Iris pigment epithelial cell (primary cell): ENCODE measurements at places on chromosomes 13 and 19.

DNA sequence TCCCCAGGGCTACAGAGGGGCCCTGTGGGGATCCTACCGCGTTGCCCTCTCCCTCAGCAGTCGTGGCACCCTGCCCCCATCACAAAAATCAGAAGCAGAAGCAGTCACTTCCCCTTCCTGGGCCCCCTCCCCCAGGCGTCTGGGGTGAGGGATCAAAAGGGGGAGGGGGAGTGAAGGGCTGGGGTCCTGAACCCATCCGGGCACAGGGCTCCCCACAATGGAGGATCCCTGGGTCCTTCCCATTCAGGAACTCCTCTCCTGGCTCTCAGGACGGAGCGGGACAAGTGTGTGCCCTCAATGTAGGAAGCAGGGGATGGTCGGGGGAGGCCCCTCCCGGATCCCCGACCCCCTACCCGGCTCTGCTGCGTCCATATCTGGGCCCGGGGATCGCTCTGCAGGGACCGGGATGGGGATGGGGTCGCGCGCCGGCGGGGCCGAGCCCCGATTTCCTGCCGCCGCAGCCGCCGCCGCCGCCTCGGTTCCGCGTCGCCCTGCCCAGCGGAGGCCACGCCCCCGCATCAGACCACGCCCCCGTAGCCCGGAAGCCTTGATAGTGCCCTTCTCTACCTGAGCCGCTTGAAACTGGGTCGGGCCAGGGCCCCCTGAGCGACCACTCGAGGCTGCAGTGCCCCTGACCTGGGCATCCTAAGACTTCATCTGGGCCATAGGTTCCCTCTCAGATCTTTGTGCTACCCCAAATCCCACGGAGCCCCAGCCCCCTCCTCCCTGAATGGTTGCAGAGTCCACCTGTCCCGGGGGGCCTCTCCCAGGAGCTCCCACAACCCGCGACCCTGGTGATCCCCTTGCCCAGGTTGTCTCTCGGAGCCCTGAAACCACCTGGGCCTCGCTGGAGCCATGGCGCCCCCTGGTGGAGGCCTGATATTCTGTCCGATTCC, at the start of gene GMIP:
GMIP (minus strand) TSS at position 500 of the 896 bp plus-strand sequence; CDS start at position 372, 128 bp downstream.
- peak; percentile 29 for DNase-seq

GRCh38 chr13:106562301-106562700, 5.6 kb downstream of the ARGLU1 start:
- DNase-seq = no peak

- peak; percentile 39 for DNase-seq
Measured at GRCh38 chr13:59744747-59745391, 418.9 kb downstream of the DIAPH3 start.

DNA sequence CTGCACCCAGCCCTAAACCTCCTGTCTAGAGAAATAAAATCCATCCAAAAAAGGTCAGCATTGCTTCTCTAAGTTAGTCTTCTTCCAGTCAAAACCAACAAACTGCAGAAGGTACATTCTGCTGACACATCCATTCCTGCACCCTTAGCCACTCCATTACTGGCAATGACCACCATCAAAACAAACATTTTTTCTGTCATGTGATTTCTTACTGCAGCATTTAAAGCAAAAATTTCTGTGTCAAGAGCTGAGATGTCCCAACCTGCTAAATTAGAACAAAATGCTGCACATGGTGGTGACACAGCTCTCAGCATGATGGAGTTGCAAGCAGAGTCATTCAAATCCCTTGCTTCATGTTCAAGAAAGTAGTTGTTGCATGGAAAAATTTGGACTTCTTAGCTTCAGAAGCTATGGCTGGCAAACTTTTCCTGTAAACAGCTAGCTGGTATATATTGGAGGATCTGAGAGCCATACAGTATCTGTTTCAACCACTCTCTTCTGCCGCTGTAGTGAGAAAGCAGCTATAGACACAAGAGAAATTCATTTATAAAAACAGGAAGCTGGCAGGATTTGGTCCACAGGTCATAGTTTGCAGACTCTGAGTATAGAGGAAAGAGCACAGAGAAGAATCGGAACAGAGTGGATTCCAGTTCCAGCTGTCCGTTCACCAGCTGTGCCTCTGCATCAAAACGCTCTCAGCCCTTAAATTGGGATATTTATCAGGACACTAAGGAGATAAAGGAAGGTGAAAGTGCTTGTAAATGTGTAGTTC, 17.4 kb downstream of the RUBCNL start:
- DNase-seq = peak; percentile 89

- DNase-seq = no peak
Measured at GRCh38 chr19:51531349-51532315, at the start of gene SIGLEC6. Gene SIGLEC6 (minus strand): TSS chr19:51531670. CDS start chr19:51531648, 22 bp downstream.

- no peak for DNase-seq
Measured at GRCh38 chr19:15126131-15126910, 19.1 kb downstream of the SYDE1 start.

GRCh38 chr19:28686756-28687155, 526.2 kb downstream of the UQCRFS1 start:
- DNase-seq = no peak

DNA sequence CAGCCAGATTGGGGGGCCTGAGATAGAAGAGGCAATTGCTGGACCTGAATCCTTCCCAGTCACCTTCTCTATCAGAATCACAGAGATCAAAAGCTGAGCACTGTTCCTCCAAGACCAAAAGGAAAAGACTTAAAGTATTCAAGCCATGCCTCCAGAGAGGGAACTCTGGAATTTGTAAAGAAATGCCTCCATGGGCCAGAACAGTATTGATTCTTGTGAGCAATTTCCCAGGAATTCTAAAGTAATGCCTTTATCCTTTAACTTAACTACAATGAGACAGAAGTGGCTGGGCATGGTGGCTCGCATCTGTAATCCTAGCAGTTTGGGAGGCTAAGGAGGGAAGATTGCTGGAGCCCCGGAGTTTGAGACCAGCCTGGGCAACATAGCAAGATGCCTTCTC, 148.8 kb downstream of the FLT1 start:
- DNase-seq = no peak

DNA sequence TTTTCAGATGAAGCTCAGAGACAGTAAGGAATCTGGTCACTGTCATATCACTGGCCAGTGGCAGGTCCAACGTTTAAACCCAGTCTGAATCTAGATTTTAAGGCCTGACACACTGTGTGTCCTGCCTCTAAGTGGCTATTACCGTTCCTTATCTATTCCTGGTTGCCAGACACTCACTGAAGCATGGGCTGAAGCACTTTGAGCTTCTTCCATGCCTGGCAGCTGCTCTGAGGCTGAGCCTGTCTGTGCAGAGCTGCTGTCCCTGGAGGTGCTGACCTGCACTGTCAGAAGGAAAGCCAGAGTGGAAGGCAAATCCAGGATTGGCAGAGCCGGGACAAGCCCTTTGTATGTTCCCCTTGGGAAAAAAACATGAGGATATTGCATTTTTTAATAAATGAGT, 109.2 kb upstream of the SLC7A1 start:
- peak; percentile 11 for DNase-seq

GRCh38 chr13:33057019-33057780, 41.0 kb downstream of the KL start:
- peak; percentile 36 for DNase-seq

- no peak for DNase-seq
Measured at GRCh38 chr19:44723299-44723951, 24.5 kb downstream of the CEACAM16 start.

GRCh38 chr13:48573213-48574007, 40.5 kb upstream of the RCBTB2 start:
- DNase-seq = no peak

GRCh38 chr13:43315522-43315921, 292.1 kb downstream of the DNAJC15 start:
- no peak for DNase-seq

GRCh38 chr13:112726016-112726767, 36.4 kb downstream of the ATP11A start:
- DNase-seq = no peak

DNA sequence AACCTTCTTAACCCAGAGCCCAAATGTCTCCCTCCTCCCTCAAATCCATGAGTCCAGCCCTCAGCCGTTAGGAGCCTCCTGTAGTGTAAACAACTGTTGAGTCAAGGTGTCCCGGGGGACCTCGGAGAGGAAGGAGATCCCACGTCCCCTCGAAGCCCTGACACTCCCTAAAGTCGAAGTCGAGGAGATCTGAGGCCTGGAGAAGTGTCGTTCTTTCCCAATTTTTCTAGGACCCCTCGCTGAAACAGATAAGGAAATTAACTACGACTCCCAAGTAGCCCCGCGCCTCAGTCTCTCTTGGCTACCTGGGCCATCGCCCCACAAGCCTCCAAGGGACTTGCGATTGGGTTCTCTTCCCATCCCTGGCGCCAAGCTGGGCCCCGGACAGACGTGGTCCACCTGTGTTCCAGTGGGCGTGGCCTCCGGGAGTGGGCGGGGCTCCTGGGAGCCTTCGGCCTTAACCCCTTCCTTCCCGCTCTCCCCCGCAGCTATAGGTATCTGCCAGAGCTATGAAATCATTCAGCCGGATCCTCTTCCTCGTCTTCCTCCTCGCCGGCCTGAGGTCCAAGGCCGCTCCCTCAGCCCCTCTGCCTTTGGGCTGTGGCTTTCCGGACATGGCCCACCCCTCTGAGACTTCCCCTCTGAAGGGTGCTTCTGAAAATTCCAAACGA, 869 bp downstream of the GFY start:
- DNase-seq = no peak
